H4 (cell line): ENCODE measurements at places on chromosomes 2 and 18. TPM values are rescaled to one million over a fixed set of nuclear protein-coding genes. Genes with fewer than 3 reads are reported as not detected.

MYO5B gene
- 10.9 and 12.4 TPM in 2 replicates for total RNA-seq

C2orf92 gene
- total RNA-seq, result 0.84 and 1.6 TPM in 2 replicates

GRCh38 chr2:160257041-160257742 is 57.1 kb upstream of the ITGB6 start:
- DNase-seq, result no peak

DNA sequence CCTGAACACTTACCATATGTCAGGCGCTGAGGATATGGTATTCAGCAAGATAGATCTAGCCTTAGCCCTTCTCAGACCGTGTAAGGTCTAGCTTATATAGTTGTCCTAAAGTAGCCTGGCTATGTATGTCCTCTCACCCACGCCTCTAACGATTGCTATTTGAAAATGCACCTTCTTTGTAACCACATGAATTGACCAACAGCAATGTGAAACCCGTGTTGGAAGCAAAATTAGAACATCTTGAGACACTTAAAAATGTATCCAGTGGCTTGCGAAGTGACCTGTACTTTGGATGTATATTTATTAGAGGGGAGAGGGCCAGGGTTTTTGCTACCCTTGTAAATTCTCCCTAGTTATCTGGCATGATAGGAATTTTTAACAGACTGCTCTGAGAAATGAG is 860.0 kb upstream of the ZEB2 start:
- DNase-seq, result no peak

- no peak for DNase-seq
These were observed 35.2 kb downstream of the RDH14 start for GRCh38 chr2:18525236-18525635.

DNA sequence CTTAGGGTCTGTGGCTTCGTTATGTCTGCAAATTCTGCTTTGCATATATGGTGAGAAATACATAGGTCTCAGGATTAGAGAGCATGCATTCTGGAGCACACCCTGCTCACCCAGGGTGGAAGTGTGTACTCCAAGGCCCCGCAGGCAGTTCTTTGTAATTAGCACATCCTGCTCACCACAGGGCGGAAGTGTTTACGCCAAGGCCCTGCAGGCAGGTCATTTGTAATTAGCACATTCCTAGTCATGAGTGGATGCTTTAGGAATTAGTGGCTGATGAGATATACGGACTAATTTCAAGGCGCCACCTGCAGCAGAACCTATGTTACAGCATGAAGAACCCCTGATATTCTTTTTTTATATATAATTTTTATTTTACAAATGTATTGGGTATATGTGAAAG is 4.2 kb downstream of the ALLC start:
- no peak for DNase-seq
